ENCODE measurements at places on chromosomes 4 and X.

DNA sequence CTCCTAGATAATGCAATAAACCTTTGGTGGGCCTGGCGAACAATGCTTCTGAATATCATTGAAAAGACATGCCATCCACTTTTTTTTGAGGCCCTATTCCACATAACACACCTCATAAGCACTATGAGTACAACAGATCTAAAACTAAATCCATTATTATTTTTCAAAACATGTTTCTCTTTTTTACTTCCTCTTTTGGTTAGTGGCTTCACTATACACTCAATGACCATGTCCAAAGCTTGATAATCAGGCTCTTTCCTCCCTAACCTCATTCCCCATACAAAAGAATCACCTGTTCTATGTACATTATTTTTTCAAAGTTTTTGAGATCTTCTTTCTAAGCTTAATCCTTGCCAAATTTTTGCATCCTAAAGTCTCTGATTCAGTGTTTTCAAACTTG, 20.4 kb upstream of the NPY2R start:
- no peaks in the 10 kb centered on the region for H3K4me1 ChIP-seq
- H3K4me3 ChIP-seq = no peak overlapping the region
- H3K27ac ChIP-seq = no peak overlapping the region
- H3K27me3 ChIP-seq = no peaks in the 10 kb centered on the region

- H3K36me3 ChIP-seq = no peaks in the 10 kb centered on the region
- no peak overlapping the region for H3K4me3 ChIP-seq
- no peak overlapping the region for H3K27ac ChIP-seq
- no peaks in the 10 kb centered on the region for H3K27me3 ChIP-seq
- DNase-seq = no peak
Observed at GRCh38 chrX:16558489-16558888, 91.5 kb upstream of the S100G start.

DNA sequence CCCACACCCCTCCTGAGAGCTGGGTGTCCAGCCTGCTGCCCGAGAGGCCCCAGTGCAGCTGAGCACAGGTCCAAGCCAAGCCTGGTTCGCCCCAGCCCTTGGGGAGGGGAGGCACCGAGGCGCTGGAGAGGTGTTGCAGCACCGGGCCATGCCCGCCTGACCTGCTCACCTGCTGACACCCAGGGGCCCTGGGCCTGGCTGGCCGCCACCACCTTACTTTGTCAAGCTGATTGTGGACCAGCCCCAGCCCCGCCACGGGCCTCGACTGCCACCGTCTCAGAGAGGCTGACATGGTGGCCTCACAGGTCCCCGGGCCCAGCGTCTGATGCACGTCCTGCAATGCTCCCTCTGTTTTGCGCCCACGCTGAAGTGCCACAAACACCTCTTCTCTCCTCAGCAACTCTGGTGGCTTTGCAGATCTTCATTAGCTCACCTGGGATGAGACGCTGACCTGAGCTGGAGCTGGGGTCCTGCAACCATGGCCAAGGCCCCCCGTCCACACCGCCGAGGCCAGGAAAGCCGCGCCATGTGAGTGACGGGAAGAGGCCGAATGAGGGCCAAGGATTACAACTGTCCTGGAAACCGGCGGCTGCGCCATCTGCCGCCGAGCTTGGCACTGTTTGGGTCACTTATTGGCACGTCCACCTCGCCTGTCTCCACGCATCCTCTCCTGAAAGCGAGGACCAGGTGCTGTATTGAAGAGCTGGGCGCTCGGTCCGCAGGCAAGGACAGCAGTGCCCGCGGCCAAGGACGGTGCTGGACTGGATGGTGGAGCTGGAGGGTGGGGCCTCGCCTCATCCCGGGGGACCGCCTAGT, 7.6 kb downstream of the CPLX1 start:
- no peak for DNase-seq
- H3K4me3 ChIP-seq = no peak overlapping the region
- peaks cover 71% of the 10 kb centered on the region for H3K27me3 ChIP-seq
- H3K36me3 ChIP-seq = no peaks in the 10 kb centered on the region

- no peaks in the 10 kb centered on the region for H3K4me1 ChIP-seq
- no peak overlapping the region for H3K4me3 ChIP-seq
- H3K36me3 ChIP-seq = no peaks in the 10 kb centered on the region
Observed at GRCh38 chrX:5646818-5647217, 581.8 kb downstream of the NLGN4X start.

DNA sequence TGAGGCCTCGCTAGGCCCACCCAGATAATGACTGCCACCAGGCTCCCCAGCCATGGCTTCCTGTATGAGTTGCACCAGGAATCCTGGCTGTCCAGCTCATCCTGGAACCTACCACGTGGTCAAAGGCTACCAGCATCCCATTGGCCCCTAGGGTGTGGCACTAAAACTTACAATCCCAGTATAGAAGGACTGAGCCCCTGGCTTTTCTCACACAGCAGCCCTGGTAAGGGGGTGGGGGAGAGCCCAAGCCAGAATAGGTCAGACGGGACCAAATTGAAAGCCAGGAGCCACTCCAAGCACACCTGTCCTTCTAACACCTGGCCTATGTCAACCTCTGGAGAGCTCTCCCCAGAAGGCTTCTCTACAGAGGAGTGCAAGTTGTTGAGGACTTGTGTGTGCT, 269.3 kb upstream of the AGTR2 start:
- no peak for DNase-seq
- H3K4me1 ChIP-seq = no peaks in the 10 kb centered on the region
- no peak overlapping the region for H3K27ac ChIP-seq
- no peaks in the 10 kb centered on the region for H3K36me3 ChIP-seq
- H3K27me3 ChIP-seq = no peaks in the 10 kb centered on the region
- H3K4me3 ChIP-seq = no peak overlapping the region

- H3K36me3 ChIP-seq = no peaks in the 10 kb centered on the region
- peaks cover 42% of the 10 kb centered on the region for H3K27me3 ChIP-seq
- H3K4me3 ChIP-seq = no peak overlapping the region
- H3K27ac ChIP-seq = no peak overlapping the region
Observed at GRCh38 chrX:100802843-100803242, 17.3 kb upstream of the CSTF2 start.

DNA sequence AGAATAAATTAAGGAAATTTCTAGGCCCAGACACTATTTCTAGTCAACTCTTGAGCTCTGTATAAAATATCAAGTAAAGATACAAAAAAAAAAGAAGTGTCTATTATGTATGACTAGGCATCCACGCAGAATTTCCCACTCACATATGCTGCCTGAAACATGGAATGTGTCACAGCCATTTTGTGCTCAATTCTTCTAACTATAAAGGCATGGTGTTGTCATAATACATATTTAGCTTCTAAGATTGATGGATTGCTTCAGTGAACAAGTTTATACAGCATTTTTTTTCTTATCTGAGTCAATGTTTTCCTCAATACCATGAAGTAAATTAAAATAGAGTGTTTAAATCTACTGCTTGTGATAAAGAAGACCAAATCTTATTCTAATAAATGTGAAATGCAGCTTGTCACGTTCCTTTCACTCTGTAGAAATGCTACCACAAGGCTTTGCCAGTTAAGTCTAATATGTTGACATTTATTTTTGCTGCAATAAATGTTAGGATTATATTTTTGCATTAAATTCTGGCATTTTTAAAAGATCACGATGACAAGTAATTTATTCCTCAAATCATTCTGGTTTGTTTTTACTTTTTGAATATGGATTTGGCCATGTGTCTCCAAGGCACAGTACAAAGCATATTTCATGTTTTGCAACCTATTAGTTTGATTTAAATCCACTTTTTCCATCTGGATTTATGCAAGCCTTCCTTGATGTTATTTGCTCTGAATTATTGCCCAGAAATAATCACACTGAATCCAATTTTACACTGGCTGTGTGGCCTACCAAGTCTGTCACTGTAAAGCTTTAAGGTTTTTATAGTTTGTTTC, 1829.0 kb upstream of the PCDH7 start:
- H3K27me3 ChIP-seq = no peaks in the 10 kb centered on the region
- H3K27ac ChIP-seq = no peak overlapping the region
- no peak for DNase-seq
- H3K4me3 ChIP-seq = no peak overlapping the region
- H3K4me1 ChIP-seq = no peaks in the 10 kb centered on the region
